Fibroblast of mammary gland (primary cell): ENCODE measurements at places on chromosomes 5 and 9.

DNA sequence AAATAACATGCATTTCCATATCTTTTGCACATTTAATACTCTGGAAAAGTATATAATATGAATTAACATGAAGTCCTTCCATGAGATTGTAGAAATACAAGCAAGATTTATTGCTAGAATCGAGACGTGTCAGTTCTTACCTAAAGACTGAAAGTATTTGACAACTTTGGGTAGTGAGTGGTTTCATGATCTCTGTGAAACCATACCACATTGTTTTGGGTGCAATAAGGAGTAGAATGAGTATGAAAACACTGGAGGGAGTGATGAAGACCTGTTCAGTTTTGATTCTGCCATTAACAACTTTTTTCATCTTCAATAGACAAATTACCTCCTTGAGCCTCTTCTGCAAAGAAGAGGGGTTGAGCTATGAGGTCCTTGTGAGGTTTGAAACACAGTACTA lies 133.7 kb downstream of the NUDT12 start:
- DNase-seq: no peak

- DNase-seq: peak; percentile 72
Measured at GRCh38 chr9:116365056-116365471, 211.5 kb downstream of the PAPPA start.

- no peak for DNase-seq
Measured at GRCh38 chr9:36041506-36041905, 4.8 kb downstream of the RECK start.

DNA sequence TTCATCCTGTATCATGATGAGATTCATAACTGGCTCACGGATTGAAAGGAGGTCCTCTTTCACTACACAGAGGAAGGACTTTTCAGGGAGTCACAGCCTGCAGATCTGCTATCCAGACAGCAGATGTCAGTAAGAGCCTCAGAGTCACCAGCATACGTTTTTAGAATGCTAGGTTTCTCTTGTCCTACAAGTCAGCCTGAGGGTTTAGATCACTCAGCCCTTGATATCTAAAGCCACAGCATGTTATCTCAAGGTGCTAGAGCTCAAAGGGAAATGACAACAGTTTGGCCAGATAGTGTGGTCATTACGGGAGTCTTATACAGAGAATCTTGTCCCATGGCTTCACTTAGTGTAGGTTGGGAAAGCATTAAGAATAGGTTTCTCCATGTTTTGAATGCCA lies 30.9 kb upstream of the SLC46A2 start:
- peak; percentile 73 for DNase-seq

- no peak for DNase-seq
Measured at GRCh38 chr9:114497727-114498382, 7.4 kb downstream of the WHRN start.

DNA sequence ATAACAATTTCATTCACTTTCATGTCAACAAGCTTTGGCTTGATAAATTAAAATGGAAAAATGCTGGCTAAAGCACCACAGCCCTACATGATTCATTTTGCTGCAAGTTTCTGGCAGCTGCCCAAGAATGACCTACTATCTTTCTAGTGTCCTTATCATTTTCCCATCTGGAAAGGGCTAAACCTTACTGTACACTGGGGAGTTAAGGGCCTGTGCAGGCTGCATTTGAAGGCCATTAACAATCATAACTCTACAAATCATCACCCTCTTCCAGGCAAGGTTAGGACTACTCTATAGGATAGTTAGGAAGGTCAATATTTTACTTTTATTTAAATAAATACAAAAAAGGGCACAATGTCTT lies 579.7 kb upstream of the ZNF608 start:
- peak; percentile 84 for DNase-seq

- peak; percentile 54 for DNase-seq
Measured at GRCh38 chr5:96081276-96081858, 119.7 kb upstream of the ELL2 start.
